Mesothelial cell of epicardium (in vitro differentiated cells): ENCODE measurements at places on chromosomes 11 and 22. TPM values are rescaled to one million over a fixed set of nuclear protein-coding genes. Genes with fewer than 3 reads are reported as not detected.

Gene GGTLC3
- not detected in 3 replicates for total RNA-seq

Gene AIFM3
- 2.4 to 3.2 TPM (median 2.5 TPM) in 3 replicates for total RNA-seq

DNA sequence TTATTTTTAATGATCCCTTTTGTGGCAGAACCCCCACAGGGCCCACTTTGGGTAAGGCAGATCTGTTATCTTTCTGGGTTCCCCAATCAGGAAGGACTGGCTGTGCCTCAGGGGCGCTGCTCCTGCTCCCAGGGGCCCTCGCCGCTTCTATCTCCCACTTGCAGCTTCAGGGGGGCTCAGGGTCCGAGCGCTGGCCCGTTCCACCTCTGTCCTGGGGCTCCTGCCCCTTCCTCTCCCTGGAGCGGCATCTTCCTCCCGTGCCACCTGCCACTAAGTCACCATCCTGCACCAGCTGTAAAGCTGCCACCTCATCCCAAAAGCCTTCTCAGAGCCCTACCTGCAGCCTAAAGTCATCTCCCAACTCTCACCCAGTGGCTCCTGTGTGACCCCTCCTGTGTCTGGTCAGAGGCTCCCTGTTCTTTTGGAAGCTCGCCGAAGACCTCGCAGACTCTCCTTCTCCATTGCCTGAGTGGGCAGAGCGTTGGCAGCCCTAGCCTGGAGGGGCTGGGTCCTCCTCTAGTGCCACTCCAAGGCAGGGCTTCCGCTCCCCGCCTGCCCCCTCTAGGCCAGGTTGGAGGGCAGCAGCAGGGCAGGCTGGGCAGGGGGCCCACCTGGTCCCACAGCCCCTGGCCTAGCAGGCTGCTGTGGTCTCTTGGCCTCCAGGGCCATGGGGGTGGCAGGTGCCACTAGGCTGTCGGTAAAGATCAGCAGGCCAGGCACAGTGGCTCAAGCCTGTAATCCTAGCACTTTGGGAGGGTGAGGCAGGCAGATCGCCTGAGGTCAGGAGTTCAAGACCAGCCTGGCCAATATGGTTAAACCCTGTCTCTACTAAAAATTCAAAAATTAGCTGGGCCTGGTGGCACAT lies 106.7 kb downstream of the MORC2 start:
- no peak for DNase-seq

DNA sequence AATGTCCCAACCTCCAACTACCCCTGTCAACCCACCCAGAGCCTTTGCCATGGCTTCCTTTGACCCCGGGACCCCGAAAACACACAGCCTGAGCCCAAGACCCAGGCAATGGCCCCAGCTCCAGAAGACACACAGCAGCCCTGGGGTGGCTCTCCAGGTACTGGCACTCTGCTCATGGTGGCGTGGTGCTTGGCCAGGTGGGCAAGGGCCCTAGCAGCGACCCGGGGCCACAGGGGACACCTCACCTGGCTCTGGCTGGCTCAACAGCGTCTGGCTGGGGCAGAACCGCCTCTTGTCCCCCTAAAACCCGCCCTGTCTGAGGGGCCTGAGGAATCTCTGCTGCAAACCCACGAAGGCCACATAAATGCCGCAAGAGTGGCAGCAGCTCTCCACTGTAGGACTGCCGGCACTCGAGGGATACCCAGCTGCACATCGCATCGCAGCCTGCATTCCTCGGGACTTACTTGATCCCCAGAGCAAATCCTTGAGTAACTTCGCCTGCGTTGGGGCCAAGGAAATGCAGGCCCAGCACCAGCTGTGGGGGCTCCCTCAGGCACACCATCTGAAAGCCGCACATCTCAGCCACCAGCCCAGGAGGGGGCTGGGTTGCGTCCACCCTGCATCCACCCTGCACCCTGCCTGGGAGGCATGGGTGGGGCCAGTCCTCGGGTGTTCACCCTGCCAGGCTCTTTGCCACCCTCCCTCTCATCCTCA lies 23.1 kb upstream of the GNB1L start:
- DNase-seq, result no peak

- DNase-seq, result no peak
Observed at GRCh38 chr11:13837286-13837685, 125.2 kb upstream of the SPON1 start.

- DNase-seq, result no peak
Observed at GRCh38 chr11:102139081-102139498, 28.8 kb downstream of the YAP1 start.

DNA sequence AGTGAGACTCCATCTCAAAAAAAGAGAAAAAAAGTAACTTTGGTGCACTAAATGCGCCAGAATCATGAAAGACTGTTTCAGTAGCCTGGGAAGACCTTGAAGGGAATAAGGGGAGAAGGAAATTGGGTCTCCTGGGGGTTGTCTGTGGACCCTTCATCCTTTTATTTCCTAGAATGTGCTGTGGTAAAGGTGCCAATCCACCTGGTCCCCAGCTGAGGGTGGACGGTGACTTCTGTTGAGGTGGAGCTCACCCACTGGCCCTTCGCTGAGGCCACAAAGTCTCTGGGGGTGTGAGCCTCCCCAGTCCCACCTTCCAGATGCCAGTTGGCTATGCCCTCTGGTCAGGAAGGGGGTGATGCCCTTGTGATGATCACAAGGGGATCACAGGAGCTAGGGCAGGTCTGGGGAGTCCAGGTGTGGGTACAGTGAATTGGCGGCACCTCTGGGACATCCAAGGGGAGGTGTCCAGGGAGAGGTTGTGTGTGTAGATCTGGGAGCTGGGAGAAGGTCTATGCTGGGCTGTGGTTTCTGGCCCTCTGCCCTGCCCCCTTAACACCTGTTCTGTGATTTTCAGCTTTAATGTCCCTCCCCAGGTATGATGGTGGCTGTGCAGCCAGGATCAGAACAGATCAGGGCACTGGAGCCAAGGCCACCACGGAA lies 34.2 kb upstream of the LMO1 start:
- no peak for DNase-seq

DNA sequence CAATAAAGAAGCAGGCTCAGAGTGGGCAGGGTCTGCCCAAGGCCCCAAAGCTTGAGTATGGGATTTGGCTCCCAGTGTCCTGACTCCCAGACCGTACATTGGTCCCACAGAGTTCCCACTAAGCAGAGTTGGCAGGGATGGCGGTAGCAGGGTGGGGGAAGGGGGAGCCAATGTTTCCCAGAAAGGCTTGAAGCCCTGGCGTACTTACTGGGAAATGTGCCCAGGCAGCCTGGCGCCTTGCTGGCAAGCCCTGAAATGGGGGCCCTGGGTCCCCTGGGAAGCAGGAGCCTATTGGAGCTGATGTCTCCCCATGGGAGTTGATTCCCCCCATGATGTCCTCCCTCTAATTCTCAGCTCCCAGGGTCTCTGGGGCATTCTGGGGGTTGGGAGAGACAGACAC lies 9.3 kb downstream of the ARHGEF17 start:
- DNase-seq, result no peak

- DNase-seq, result no peak
Observed at GRCh38 chr11:123681030-123681429, 26.6 kb upstream of the SCN3B start.

DNA sequence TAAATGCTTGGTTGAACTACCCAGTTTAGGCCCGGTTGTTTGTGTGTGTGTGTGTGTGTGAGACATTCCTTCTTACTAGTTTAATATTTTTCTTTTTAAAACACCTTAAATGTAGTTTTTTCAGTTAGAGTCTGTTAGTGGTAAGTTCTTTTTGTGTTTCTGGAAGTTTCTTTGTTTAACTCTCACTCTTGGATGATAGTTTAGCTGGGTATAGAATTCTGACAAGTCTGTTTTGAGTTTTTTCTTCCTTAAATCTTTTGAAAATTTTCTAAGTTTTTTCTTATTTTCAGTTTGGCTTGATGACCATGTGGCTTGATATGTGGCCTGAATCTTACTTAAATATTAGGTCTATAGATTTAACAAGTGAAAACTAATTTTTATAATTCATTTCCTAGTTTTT lies 60.1 kb downstream of the PDE3B start:
- no peak for DNase-seq

DNA sequence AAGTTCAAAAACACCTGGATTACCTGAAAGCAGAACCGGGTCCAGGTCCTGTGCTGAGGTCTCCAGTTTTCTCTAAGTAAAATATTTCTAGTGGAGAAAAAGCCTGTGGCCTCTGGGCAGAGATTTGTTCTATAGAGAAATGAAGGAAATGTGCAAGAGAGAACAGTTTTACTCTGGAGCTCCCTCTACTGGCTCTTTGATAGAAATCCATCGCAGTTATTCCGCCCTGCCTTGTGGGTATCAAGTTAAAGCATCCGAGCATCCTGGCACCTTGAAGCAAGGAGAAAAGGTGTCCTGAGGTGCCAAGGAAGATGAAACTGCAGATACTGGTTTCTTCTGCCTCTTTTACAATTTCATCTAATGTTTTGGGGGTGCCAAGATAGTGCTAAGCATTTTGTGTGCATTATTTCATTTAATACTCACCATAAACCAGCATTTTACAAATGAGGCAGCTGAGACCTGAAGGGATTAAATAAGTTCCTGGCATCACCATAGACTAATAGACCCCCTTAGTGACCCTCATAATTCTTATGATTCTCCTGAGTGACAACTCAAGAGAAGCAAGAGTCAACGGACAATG lies 113.1 kb upstream of the HSD17B12 start:
- DNase-seq, result no peak

- no peak for DNase-seq
Observed at GRCh38 chr11:44992181-44992582, 41.5 kb upstream of the TP53I11 start.

DNA sequence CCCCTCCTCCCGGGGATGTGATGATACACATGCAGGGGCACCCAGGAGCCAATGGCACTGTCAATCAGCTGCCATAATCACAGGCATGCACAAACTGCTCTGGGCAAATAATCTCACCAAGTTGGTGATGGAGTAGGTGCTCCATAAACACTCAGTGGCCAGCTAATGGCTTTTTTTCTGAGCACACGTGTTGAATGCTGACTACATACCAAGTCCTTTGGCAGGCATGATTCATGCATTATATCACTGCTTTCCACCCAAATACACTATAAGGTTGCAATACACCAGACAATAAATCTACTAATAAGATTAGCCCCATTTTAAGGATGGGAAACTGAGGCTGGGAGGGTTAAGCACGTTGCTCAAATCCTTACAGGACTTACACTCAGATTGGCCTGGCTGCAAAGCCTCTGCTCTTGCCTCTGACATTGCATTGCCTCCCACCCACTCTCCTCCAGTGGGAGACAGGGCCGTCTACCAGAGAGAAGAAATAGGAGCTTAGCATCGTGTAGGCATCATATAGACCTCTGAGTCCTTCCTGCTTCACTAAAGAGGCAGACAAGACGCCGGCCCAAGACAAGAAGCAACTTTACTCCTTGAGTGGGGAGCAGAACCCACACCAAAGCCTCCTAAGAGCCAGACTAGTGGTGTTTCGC lies 32.7 kb upstream of the ACCSL start:
- DNase-seq, result peak; percentile 29

GRCh38 chr11:61860054-61860903 lies 31.1 kb downstream of the FADS3 start:
- DNase-seq, result no peak

DNA sequence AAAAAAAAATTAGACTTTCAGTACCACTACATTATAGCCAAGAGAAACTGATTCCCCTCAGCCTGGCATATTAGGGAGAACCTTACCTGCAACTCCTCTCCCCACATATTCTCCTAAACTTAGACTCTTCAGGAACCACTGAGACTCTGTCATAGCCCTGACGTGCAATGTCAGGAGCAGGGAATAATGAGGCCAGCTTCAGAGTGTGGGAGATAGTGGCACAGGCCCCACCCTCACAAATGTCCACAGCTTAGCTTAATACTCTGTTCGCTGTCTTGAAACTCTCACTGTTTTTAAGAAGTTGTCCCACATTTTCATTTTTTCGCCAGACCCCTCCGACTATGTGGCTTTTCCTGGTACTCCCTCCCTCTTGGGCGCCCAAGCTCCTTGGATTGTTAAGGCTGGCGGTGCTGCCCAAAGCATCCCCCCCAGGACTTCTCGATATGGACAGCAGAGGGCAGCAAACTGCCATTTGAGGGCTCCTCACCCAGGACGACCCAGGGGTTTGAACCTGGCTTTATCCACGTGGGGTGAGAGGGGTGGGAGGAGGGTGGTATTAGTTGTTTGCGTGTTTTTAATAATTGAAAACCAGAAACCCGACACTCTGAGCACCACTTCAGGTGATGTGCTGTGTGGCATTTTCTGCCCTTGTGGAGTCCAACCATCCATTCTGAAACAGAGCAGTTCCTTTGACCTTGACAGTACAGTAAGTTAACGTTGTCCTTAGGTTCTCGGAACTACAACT lies 45.2 kb upstream of the RASSF10 start:
- peak; percentile 29 for DNase-seq

- no peak for DNase-seq
Observed at GRCh38 chr11:64801158-64801464, 1.9 kb downstream of the MAP4K2 start.

DNA sequence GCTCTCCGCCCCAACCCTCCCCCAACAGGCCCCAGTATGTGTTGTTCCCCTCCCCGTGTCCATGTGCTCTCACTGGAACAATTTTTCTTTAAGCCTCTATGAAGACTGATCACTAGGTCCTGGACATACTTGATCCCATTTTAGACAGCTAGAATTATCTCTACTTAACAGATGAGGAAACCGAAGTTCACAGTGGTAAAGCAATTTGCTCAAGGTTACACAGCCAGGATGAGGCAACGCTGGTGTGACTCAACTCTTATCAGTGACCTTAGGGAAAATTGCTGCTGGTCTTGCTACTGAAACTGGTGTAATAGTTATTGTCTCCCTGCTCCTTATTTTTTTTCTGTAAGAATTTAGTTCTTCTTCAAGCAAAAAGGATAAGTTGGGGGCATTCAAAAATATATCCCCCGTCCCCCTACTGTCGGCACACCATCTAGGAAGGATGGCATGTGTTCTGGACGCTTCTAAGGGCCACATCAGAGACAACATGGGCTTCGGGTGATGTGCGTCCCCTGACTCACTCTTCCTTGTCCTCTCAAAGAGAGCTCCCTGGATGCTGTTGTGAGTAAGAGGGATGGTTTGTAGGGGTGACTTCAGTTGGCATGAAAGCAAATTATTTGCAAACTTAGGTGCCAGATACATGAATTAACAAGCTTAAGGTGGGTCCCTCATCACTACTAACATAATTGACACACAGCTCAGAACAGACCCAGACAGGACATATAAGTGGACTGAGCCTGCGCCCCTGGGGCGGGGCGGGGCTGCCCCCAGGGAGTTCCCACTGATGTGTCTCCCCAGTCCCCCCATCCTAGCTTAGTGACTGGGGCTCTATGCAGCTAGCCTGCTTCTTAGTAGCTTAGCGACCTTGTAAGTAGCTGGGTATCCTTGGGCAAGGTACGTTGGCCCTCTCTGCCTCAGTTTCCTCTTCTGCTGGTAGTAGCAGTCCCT lies 23.6 kb upstream of the ALX4 start:
- no peak for DNase-seq

GRCh38 chr11:71425409-71425808 lies 22.8 kb downstream of the DHCR7 start:
- DNase-seq, result no peak

DNA sequence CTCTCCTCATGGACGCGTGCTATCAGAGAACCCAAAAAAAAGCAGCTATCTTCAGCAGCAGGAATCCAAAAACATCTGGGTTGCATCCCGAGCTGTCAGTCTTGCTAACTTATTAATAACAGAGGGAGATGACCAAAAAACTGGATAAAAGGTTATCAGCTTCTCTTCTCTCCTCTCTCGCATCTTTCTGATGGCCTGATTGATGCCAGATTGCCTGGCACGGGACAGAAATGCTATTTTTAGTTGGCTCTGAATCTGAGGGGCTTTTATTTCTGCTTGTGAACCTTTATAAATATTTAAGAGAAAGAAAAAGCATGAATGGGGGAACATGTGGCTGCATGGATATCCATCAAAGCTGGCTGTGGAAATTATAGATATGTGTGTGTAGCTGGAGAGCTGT lies 230.3 kb downstream of the ETS1 start:
- DNase-seq, result no peak

- DNase-seq, result peak; percentile 66
Observed at GRCh38 chr22:43385770-43386641, 25.8 kb upstream of the MPPED1 start.
